Activated CD4-positive, alpha-beta T cell treated with anti-CD3 and anti-CD28 coated beads for 24 hours (primary cell): ENCODE measurements at places on chromosomes 1 and 21.

DNA sequence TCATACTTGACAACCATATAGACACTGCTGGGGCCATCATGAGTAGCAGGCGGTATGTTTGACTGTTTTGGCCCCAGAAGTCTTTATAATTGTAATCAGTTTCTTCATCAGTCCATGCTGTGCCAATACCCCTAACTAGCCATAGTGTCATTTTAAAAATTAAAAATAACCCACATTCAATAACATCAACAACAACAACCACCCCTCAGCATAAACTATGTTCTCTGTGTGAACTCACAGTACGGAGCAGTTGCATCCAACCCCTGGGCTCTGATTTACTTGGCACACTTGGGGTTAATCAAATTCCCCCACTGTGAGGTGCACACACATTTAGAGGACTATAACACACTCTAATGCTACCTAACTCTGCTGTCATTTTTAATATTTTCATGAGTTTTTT, 553.7 kb downstream of the USP25 start:
- no peak for DNase-seq

DNA sequence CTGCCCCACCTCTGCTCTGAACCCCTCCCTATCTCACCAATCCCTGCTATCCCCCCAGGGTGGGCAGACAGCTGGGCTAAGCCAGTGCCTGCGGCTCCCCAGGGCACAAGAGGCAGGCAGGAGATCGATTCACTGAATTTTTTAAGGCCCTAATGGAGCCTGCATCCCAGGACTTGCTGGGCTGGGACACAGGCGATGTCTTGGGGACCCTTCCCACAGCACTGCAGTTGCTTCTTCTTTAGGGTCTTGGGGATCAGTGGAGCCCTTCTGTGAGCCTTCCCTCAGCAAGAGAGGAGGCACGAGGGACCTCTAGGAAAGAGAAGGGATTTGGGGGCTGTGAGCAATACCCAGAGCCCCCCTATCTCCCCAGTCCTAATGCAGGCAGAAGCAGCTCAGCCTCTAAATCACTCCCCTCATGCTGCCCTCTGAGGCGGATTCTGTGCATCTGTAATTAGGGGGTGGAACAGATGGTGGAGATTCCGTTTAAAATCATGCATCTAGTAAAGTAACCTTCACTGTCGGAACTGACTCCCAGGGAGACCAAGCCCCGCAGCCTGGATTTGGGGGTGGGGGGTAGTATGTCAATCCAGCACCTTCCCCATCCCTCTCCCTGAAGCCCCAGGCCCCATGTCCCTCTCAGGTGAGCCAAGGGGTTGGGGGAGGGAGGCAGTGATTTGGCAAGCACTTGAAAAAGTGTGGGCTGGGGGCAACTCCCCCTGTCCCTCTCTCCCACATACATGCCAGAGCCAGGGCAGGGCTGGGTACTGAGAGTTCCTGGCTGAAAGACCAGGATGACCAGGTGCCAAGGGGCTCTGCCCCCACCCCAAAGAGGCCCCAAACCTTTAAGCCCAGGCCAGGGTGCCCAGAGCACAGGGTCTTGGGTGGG, 10.0 kb downstream of the AHDC1 start:
- no peak for DNase-seq

- DNase-seq, result no peak
These were observed 40.9 kb downstream of the CLIC4 start for GRCh38 chr1:24786191-24786590.

GRCh38 chr1:10960411-10961299, 51.8 kb upstream of the TARDBP start:
- peak; percentile 85 for DNase-seq

DNA sequence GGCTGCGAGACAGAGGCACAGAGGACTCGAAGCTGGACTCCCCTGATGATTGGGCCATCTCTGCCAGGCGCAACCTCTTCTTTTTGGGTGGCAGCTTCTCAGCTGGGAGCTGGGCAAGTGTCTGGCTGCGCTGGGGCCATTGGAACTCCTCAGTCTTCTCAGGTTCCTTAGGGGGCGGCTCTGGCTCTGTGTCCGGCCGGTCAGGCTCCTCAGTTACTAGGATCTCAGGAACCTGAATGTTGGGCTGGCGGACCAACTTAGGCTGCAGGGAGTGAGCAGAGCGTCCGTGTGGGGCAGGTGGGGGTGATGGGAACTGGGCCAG, 97.5 kb upstream of the EDN2 start:
- DNase-seq, result no peak

DNA sequence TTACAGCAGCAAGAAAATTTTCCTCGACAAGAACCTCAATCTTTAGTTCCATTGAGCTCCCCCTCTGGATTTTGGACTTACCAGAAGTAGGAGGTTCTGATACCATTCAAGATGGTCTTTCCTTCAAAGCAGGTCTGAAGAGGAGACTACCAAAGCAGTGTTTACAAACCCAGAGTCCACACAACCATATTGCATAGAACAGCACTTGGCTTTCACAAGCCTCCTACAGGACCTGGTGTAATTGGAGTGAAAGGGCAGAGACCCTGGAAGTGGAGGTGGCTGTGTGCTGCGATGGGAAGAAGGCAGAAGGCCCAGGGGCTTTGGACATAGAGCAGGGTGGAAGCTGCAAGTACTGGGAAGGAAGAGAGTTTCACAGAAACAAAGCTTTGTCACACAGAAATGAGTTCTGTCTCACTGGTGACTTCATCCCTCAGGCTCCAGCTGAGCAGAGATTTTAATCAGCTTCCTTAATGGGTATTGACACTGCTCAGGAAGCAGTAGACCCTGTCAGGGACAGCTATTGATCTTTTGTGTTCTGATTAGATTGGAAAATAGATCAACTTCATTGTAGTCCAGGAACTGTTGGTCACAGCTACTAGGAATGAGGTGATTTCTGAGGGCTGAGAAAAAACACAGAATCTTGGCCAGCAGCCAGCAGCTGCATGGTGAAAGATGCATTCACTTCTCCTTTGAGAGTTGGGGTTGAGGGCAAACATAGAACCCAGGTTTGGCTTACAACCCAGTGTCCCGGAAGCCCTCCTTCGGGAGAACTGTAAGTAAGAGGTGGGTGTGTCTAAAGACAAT, 124.0 kb downstream of the SYT2 start:
- no peak for DNase-seq

- DNase-seq, result no peak
These were observed 862.6 kb downstream of the USP25 start for GRCh38 chr21:16592381-16592780.

DNA sequence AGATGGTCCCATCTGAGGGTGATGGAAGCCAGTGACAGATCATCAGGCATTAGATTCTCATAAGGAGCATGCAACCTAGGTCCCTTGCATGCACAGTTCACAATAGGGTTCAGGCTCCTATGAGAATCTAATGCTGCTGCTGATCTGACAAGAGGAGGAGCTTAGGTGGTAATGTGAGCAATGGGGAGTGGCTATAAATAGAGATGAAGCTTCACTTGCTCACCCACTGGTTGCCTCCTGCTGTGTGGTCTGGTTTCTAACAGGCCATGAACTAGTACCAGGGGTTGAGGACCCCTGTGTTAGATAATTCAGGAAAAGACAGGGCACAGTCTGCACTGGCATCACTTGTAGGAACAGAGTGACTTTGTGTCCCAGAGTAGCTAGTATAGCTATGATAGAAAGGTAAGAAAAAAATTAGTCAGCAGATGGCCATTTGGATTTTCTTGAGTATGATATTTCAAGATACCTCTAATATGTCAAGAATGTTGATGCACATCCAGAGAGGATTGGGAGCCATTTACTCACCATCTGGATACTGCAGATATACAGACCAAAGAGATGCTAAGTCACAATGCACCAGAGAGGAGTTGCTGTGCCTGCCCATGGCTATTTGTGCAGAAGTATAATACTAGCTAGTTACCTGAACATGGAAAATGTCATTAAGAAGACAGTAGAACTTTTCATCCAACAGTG, 53.6 kb downstream of the ADCY10 start:
- DNase-seq, result no peak

GRCh38 chr1:119348941-119349340, 19.6 kb upstream of the HAO2 start:
- no peak for DNase-seq

- DNase-seq, result no peak
These were observed 60.4 kb downstream of the LEPR start for GRCh38 chr1:65480684-65481405.

DNA sequence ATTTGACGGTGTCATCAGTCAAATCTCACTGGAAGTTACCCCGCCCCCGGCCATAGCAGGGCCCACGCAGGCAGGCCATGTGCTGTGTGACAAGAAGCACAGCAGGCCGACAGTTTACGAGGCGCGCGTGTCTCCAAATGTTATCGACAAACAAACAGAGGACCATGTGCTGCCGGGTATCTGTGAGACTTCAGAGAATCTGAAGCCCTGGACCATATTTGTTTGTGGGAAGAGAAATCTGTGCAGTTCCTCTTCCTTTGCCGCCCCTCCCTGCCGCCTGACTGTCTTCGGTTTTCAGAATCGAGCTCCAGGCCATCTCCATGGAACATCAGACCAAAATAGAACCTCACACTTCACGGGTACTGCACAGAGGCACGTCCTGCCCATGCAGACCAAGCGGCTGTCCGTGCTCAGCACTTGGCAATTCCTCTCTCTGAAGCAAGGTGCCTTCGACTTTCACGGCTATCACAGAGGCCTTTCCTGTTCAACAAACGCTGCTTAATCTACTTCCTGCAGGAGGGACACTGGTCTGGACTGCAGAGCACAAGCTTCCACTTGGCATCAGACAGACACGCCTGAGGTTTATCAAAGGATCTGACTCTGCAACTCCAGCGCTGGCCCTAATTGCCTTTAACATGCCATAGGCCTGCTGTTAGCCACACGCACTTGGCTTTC, 135.7 kb upstream of the KRTAP19-8 start:
- peak; percentile 43 for DNase-seq

GRCh38 chr1:109133815-109134214, 19.9 kb downstream of the ELAPOR1 start:
- peak; percentile 3 for DNase-seq

- no peak for DNase-seq
These were observed 1814.0 kb downstream of the PLA2G4A start for GRCh38 chr1:188642704-188643103.

DNA sequence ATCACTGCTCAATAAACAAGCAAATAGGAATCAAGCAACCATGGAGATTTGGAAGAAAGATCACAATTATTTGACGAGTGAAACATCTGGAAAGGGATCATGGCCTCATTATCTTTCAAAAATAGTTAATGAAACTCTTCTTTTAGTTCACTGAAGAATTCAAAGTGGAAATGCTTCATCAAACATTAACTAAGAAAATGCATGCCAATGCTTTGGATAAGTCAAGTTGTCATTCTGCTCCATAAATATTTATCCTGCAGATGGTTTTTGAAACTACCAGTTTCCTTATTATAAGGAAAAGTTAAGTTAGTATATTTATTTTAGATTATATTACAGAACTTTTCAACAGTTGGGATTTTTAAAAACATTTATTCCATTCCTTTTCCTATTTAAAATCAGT, 206.5 kb upstream of the ADGRL2 start:
- no peak for DNase-seq

- no peak for DNase-seq
These were observed 1.1 kb downstream of the KRTAP10-12 start for GRCh38 chr21:44697811-44698734.

DNA sequence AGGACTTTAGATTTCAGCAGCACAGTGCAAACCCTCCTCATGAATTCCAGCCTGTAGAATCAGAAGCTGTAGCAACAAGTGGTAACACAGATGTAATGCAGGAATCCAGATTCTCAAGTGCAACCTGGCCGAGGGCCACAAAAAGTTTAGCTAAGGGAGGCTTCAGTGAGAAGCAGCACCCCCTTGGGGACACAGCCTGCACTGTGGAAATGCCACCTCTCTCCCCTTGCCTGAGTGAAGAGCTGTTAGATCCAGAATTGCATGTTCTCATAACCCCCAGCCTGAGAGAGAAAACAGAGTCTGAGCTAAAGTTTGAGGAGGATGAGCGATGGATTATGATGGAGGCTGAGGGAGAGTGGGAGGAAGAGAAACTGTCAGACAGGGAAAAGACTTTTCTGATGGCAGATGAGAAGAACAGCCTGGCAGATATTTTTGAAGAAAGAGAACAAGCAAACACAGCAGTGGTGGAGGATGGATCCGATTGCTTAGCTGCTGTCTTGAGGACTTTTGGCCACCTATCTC, 80.5 kb upstream of the BMP8A start:
- peak; percentile 48 for DNase-seq

DNA sequence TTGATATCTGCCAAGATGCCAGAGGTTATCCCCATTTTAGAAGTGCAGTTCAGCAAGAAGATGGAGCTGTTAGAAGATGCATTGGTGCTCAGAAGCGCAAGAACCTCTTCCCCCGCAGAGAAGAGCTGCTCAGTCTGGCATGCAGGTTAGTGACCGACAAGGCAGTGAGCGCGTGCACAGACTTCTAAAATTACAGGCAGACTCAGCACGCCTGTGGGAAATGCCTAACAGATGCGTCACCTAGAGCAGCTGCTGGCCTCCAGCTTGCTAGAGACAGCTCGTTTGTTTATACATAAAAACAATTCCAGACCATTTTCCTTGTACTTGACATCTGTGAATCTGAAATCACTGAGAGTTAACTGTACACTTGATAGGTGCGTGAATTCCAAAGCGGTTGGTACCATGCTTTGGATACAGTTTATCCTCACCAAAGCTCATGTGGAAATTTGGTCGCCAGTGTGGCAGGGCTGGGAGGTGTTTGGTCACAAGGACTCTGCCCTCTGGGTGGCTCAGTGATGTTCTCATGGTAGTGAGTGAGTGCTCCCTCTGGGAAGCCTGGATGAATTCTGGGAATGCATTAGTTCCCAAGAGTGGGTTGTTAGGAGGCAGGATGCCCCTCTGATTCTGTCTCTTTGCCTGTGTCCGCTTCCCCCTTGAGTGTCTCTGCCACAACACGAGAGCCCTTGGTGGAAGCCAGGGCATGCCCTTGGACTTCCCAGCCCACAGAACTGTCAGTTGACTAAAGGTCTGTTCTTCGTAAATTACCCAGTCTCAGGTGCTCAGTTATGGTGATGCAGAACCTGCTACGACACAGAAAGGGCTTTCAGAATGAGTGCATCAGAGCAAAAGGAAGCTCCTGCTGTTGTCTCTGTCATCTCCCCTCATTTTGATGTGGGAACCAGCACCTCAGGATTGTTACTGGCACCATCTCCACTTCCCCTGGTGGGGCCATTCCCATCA, 24.4 kb downstream of the SNAP47 start:
- DNase-seq, result no peak

DNA sequence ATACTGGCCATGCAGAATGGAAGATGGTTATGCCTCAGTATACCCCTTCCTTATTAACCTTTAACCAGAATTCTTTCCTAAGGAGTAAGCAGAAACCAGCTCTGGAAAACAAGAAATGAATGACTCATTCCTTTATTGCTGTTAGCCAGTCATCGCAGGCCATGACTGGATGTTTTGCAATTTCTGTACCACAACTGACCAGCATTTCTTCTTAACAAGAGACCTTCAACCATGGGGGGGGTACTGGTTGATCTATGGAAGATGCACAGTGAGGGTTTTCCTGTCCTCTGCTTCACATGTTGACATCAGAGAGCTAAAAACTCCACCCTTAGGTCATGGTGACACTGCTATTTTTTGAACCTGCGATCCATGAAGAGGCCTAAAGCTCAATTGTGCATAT, 28.0 kb upstream of the RNF2 start:
- DNase-seq, result no peak

GRCh38 chr1:218352075-218352438, 6.9 kb downstream of the TGFB2 start:
- no peak for DNase-seq

GRCh38 chr1:151024540-151025146, 11.7 kb upstream of the BNIPL start:
- peak; percentile 74 for DNase-seq

- no peak for DNase-seq
These were observed 22.7 kb downstream of the PRKACB start for GRCh38 chr1:84166797-84167196.
